ENCODE measurements at places on chromosomes 7 and 10.
A peak's percentile ranks its signal among the peaks of the same experiment; 100 is the strongest.

- DNase-seq, result no peak
These were observed 5.5 kb downstream of the GIMAP6 start for GRCh38 chr7:150626696-150627095.

- DNase-seq, result peak; percentile 67
These were observed 1.0 kb downstream of the URGCP start for GRCh38 chr7:43905209-43905946.

DNA sequence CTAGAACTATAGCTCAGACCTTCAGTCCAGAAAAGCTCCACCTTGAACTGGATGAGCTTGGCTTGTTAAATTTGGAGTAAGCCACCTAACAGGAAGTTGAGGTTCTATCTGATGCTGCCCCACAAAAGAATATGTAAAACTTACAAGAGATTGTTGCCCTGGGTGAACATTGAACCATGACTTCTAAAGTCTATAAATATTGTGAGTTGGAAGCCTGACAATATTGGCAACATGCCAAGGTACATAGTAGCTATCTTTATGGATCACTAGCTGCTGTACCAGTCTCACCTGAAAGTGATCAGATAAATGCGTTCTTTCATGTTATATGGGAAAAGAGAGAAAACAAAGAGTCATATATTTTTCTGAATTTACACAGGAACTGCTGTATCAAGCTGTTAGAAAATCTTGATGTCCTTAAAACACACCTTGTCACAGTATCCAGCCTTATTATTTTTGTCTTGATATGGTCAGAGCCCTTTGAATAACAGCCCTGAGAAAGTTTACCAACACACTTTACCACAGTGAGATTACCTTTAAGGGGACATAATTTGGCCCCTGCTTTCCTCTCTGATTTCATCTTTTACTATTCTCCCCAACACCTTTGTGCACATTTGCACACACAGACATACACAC is 92.0 kb downstream of the LSMEM1 start:
- DNase-seq, result no peak

GRCh38 chr10:99906470-99906869 is 103.3 kb downstream of the DNMBP start:
- DNase-seq, result peak; percentile 85

DNA sequence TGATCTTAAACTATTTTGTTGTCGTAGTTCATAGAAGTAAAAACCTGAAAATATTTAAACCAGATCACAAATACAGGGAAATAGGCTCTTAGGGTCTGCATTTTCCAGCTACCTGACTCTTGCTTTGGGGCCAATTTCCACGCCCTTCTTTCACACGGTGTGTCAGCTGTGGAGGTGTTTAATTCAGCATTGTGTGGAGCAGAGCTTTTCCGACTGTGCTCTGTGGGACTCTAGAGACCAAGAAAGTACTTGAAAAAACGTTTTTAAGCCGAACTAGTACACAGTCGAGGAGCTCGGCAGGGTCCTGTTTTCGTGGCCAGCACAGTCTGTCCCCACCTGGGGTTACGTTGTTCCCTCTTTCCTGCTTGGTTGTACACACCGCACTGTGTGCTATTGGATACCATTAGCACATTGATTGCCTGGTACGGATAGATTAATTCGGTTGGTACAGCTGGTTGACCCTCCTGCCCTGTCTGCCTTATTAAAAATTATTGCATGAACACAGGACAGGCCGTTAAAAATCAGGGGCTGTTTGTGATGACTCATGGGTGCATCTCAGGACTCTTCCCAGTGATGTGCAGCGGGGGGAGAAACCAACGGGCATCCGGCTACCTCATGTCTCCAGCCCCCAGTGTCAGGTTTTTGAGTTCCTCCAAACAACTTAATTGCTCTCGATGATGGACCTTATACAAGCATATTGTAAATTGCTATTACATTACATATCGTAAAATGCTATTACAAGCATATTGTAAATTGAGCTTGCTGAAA is 80.7 kb upstream of the BTBD16 start:
- peak; percentile 83 for DNase-seq

DNA sequence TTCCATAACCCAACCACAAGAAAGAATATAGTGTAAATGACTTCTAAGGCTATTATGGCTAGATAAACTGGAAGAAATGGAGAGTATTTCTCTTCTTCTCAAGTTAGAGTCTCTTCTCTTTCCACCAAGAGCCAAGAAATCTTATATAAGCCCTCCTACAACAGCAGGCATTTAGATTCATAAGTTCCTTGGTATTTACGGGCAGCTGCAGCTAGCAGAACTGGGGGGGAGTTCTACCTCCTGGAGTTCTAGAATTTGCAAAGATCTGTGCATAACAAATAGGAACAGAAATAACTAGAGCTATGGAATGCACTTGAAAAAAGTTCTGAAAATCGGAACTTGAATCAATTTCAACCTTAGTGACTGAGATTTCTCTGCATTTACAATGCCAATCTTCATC is 715.2 kb upstream of the GRM3 start:
- no peak for DNase-seq

GRCh38 chr10:30169342-30169741 is 110.0 kb upstream of the JCAD start:
- no peak for DNase-seq

DNA sequence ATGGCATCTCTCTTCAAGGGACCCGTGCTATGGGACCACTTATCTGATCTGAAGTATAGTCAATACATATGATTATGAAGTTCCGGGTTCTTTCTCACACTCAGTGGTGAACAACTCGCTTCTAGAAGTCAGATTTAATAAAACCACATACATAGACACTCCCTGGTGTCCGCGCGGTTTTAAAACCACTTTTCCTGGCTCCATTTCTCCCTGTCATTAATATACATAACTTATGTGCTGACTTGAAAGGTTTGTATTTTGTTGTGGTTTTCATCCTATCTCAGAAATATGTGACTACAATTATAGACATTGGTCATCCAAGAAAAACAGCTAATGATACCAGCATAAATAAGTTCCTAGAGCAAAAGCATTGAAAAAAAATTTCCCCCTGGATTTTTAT is 34.0 kb downstream of the SVIL start:
- DNase-seq, result no peak

DNA sequence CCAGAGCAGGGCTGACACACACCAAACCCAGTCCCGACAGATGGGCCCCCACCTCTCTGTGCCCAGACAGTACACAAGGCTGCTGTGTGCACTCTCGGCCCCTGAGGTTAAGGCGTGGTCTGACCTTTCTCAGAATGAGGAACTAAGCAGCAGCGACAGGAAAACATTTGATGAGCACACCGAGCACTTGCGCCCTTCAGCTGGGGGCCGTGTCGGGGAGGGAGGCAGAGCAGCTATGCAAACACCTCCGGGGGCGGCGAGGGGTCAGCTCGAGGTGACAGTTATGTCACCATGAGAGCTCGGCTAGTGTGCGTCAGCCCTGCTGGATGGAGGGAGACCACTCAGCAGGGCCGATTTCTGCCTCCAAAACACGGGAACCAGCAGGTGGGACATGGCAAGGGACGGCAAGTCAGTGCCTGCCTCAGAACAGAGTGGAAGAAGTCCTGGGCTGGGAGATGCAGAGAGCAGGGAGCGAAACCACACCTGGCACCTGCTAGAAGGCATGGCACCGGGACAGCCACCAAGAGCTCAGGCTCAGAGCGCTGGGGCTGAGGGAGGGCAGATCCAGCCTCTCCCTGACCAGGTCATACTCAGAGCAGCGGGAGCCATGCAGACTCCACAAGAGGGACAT is 57.4 kb downstream of the CHST15 start:
- no peak for DNase-seq

GRCh38 chr7:2594599-2594998 is 35.8 kb downstream of the IQCE start:
- no peak for DNase-seq

- DNase-seq, result no peak
These were observed 36.3 kb downstream of the JAZF1 start for GRCh38 chr7:28144266-28144665.

DNA sequence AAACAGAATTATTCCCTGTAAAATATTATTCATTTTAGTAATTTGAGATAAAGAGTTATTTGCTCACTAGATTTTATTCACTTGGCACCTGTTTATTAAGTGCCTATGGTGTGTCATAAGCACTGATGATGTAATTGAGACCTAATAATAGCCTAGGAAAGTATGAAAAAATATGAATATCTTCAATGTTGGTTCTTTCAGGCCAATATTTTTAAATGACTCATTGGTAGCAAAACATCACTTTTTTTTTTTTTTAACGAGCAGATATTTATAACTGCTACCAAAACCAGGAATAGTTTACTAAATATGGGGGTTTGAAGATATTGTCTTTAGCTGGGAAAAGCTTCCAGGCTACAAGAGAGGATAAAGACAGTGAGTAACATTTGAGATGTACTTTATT is 228.0 kb downstream of the PRKG1 start:
- peak; percentile 58 for DNase-seq

DNA sequence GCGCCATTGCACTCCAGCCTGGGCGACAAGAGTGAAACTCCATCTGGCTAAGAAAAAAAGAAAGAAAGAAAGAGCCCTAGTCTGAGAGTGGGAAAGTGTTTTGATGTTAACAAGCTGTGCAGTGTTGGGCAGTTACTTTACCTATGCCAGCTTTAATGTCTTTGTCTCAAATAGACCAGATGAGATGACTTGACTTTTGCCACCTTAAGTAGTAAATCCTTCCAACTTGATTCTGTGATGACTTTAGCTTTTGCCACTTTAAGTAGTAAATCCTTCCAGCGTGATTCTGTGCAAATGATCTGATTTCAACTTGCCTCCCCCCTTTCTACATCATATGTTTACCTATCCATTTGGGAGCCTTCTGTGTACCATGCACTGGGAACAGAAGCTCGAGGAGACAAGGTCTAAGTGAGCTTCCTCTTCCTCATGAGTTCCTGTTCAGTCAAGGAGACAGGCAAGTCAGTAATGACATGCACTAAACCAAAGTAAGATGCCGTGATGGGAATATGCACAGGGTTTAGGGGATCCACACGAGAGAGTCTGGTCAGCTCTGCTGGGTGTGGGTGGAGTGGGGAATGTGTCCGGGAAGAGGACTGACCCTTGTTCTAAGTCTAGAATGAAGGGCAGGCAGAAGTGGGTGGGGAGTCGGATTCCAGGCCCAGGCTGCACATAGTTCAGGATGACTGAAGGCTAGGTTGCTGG is 17.2 kb downstream of the INPP5F start:
- peak; percentile 41 for DNase-seq

DNA sequence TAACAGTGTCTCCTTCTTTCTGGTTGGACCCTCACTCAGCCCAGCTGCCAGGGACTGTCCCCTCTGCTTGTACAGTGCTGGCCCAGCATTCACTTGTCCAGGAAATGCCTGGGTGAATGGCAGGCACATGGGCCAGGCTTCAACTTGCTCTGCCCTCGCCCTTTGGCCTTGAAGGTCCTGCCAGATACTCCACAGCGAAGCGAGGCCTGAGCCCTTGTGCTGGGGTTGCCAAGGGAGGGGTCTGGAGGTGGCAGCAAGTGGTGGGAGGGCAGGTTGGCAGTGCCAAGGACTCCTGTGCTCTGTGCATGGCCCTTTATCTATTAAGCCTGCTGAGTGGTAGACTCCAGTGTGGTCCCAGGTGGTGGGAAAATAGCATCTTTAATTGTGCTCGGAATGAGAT is 75.7 kb downstream of the CDH23 start:
- DNase-seq, result no peak

GRCh38 chr10:100866575-100867098 is 46.1 kb upstream of the SLF2 start:
- no peak for DNase-seq

- peak; percentile 68 for DNase-seq
These were observed 149.1 kb upstream of the PRKCQ start for GRCh38 chr10:6729071-6729774.

- no peak for DNase-seq
These were observed 29.1 kb upstream of the EPC1 start for GRCh38 chr10:32376097-32376496.

DNA sequence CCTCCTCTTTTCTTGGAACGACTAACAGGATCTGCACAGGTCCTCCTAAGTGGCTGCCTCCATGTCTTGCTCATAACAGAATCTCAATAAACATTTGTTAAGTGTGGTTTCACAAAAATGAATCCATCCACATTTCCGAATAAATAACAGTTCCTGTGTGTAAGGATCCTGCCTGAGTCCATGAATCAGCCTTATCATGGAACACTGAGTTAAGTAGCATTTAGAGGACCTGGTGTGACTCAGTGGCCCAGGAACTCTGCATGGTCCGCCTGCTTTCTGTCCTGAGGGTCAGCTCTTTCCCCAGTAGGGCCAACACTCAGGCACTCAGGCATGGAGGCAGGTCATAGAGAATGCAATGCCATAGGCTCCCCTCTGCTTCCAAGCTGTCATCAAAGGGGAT is 15.8 kb upstream of the C10orf90 start:
- peak; percentile 3 for DNase-seq

GRCh38 chr7:114298011-114298410 is 116.6 kb upstream of the FOXP2 start:
- DNase-seq, result no peak

- no peak for DNase-seq
These were observed 2.7 kb downstream of the LRRC20 start for GRCh38 chr10:70379581-70380176.

GRCh38 chr7:52273685-52274610 is 761.5 kb upstream of the POM121L12 start:
- DNase-seq, result no peak

DNA sequence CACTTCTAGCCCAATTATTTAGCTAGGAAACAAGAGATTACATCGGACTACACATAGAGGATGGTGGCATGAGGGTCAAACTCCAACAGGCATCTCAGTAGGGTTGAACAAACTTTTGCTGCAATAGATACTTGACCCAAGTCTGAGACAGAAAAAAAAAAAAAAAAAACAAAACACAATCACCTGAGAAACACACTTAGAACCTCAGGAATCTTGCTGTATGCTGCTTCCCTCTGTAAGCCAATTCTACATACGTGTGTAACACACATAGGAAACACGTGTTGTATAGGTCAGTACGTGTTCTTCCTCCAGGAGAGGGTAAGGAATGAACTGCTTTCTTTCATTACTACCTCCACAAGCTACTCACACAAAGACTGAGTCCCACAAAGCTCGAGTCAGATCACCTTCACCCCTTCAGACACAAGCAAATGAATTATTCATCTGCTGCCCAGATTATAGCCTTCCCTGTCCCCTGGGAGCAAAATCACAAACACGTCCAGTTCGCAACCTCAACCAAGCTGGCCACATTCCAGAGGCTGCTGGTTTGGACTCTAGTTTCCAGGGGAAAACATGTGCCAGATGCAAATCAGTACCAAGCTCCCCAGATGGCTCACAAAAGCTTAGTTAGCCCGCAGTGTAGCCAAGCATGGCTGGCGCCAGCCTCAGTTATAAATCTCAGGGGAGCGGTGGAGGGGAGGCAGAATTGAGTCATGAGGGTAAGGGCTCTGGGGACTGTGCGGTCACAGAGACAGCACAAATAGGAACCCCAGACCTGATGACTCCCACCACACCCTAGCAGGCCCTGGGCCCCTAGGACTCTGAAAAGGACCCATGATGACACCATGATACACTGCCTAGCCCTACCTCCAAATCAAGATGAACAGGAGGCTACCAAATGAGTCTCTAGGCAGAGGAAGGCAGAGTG is 15.1 kb downstream of the PSAP start:
- peak; percentile 93 for DNase-seq

- DNase-seq, result no peak
These were observed 13.5 kb downstream of the ATP6V0E2 start for GRCh38 chr7:149887311-149887710.

- DNase-seq, result peak; percentile 36
These were observed 43.2 kb downstream of the PNLIPRP3 start for GRCh38 chr10:116470768-116471415.

- DNase-seq, result peak; percentile 64
These were observed 123.2 kb downstream of the TACC2 start for GRCh38 chr10:122112021-122112616.

GRCh38 chr7:50994753-50995319 is 212.1 kb upstream of the GRB10 start:
- DNase-seq, result no peak

GRCh38 chr7:141072548-141073172 is 1.2 kb upstream of the TMEM178B start:
- peak; percentile 75 for DNase-seq
